Stimulated activated CD4-positive, alpha-beta T cell treated with anti-CD3 and anti-CD28 coated beads, TNF-alpha, amount 100 ng/mL, for 48 hours (primary cell): ENCODE measurements at places on chromosomes 2 and 18.

DNA sequence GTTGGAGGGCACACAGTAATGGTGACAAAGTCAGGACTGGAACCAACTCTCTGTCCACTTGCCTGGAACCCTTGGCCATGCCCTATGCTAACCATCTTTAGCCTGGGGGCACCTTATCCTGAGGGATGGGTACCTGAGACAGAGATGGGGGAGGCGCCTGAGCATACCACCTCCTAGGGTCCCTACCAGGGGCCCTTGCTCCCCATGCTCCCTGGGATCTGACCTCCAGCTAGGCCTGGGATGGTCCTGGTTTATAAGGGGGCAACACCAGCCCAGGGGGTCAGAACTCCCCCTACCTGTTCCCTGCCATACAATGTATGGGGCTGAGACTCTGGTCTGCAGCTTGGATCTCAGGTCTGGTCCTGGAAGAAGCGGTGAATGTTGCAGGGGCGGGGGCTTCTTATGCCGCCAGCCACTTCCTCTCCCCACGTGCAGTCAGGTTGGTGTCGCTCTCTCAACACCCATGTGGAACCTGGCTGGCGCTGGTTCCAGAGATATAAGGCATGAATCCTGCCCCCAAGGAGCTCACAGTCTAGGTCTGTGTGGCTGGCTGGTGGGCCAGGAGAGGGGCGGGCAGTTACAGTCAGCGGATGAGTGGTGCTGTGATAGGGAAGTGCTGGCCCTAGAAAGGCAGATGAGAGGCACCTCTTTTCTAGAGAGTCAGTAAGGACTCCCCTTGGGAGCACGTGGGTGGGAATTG lies 3.8 kb upstream of the TOGARAM2 start:
- no peak for DNase-seq

DNA sequence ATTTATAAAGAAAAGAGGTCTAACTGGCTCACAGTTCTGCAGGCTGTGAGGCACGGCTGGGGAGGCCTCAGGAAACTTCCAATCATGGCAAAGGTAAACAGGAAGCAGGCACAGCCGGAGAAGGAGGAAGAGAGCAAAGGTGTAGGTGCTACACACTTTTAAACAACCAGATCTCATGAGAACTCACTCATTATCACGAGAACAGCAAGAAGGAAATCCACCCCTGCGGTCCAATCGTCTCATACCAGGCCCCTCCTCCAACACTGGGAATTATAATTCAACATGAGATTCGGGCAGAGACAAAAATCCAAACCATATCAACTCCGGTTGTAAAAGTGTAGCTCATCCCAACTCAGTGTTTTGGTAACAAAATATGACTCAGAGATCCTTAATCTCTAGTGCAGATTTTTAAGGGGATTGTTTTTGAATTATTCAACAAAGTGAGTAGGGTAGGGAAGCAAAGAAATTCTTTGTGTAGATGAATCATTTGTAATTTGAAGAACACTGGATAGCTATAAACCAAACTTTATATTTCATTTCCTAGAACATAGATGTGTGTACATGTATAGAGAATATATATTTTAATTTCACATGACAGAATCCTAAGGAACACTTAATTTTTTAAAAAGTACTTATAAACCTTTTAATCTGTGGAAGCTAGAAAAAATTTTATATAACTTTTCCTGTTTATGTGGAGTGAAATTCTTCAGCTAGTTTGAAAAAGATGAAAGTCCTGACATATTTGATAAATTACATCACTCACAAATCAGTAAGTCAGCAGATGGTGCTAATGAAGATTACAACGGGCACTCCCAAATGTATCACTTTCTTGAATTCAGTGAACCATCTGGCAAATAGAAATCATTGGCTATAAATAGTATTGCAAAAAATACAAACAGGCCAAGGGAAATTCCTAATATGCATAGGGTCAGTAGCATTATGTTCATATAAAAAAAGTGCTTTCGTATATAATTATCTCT lies 130.1 kb downstream of the OLA1 start:
- DNase-seq, result no peak

DNA sequence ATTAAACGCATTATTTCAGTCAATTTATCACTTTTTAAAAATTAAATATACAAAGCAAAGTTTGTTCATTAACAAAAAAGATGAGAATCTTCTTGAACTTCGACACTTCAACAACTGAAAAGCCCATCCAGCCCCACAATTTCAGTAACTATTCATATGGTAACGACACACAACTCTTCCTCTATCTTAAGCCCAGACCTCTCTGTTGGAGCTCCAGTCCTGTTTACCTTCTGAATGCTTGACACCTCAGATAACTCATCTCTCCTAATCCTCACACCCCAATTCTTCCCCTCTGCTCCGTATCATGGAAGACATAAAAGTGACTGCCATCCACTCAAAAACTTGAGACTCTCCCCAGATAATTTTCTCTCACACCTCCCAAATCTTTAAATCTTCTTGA lies 12.6 kb downstream of the USP37 start:
- DNase-seq, result no peak

- no peak for DNase-seq
These were observed 12.9 kb downstream of the HS1BP3 start for GRCh38 chr2:20638014-20638413.

- DNase-seq, result no peak
These were observed 238.0 kb downstream of the FAM210A start for GRCh38 chr18:13488281-13488929.

GRCh38 chr2:168030862-168031624 lies 216.4 kb downstream of the STK39 start:
- DNase-seq, result no peak

DNA sequence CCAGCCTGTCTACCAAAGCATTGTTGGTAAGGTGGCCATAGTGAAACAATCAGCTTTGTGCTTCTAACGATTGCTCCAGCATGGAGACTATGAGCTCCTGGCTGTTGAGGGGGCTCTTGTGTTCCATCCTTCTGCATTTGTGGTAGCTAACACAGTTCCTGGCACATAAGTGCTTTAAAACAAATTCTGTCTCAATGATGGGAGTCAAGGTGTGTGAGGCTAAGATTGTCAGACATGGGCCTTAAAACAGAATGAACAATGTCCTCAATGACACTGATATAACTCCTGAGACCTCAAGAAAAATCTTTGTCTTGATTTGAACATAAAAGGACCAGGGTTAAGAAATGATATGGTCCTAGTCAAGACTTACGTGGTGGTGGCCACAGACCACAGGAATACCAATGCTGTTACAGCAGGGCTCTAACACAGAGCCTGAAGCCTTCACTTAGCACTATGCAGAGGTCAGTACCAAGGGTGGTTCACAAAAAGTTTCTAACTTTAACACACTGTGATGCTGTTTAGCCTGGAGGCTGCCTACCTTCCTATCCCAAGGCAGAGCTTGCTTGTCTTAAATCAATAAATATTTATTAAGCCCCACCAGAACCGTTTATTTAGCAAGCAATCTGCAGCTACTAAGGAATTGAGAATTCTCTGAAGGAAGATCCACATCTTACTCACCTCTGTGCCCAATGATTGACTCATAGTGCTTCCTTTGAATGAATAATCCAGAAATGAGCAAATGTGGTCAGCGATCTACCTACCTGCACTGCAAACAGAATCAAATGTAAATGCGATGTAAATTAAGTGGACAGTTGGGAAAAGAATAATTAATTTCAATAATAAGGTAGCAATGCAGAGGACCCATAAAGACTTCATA lies 35.1 kb downstream of the EVA1A start:
- DNase-seq, result no peak

GRCh38 chr2:66436581-66437001 lies 1.7 kb downstream of the MEIS1 start:
- DNase-seq, result no peak

DNA sequence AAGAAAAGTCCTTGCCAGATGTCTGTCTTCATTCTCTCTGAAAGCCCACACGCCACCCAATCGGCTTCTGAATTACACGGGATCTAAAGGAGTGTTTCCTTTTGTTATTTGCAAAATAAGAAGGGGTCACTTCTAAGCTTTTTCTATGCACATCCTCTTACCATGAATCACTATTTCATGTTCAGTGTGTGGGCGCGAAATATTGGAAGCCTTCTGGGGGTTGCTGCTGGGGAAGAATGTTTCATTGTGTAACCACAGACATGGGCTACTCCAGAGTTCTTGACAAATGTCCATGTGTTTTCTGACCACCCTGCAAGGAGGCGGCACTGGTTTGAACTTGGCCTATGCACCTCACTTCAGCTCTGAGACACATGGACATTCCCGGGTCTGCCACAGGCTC lies 133.6 kb upstream of the APCDD1 start:
- no peak for DNase-seq

- no peak for DNase-seq
These were observed 16.2 kb downstream of the C2orf76 start for GRCh38 chr2:119350311-119350998.

GRCh38 chr18:76351961-76352581 lies 143.0 kb downstream of the ZNF516 start:
- DNase-seq, result no peak

DNA sequence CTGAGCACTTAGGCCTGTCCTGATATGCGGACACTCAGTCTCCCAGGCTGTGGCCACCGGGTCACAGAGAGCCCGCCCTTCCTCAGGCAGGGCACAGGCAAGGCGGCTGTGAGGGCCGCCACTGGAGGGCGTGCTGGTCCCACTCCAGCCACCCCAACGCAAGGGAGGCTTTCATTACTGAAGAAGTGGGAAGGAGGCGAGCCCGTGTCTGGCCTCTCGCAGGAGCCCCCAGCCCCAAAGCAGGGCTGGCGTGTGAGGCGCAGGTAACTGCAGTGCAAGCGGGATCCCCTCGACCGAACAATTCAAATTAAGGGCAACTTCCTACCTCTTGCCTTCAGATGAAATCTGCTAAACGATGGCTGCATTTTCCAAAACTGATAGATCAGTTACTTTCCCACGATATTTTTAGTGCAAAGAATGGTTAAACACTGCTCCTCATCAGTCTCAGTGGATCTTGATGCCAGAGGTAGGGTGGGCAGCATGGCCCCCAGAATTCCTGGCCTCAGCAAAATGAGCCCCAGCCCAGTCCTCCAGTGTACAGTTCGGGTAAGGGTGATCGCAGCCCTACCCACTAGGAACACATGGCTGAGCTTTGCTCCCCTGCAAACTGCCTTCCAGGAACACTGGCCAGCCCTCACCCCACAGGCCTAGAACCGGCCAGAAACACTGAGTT lies 97.2 kb downstream of the SEPTIN10 start:
- DNase-seq, result no peak

- DNase-seq, result no peak
These were observed 57.8 kb upstream of the SNTG2 start for GRCh38 chr2:892892-893291.
